ENCODE measurements at places on chromosomes 1 and 21.
A peak's percentile ranks its signal among the peaks of the same experiment; 100 is the strongest.

- DNase-seq, result no peak
Observed at GRCh38 chr1:87314091-87314490, 14.6 kb upstream of the LMO4 start.

DNA sequence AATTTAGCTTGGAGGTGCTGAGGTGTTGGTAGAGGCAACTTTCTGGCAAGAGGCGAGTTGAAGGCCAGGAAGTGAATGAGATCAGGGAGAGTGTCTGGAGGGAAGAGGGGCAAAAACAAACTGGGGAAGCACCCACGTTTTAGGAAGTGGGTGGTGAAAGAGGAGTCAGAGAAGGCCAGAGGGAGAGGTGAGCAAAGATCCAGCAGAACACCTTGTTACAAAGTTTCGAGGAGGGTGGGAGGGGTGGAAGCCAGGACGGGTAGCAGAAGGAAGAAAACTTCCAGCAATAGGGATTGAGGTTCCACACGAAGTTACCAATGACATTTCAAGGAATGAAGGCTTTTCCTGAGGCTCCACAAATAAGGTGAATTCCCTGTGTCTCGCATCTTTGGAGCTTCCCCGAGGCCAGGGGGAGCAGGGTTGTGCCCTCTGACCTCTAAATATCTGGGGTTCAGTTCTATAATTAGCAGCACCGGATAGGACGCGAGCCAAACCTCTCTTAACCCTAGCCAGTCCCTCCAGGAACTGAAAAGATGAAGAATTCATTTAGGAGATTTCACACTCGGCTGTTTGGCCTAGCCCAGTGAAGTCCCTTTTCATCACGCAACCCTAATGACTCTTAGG lies 578 bp upstream of the SESN2 start:
- no peak for DNase-seq

- no peak for DNase-seq
Observed at GRCh38 chr1:60280819-60281218, 207.2 kb upstream of the C1orf87 start.

GRCh38 chr1:22264464-22265341 lies 121.8 kb upstream of the WNT4 start:
- DNase-seq, result no peak

- DNase-seq, result peak; percentile 21
Observed at GRCh38 chr1:28893403-28894102, 20.8 kb upstream of the EPB41 start.

- no peak for DNase-seq
Observed at GRCh38 chr1:16387201-16388188, 20.5 kb downstream of the SZRD1 start.

DNA sequence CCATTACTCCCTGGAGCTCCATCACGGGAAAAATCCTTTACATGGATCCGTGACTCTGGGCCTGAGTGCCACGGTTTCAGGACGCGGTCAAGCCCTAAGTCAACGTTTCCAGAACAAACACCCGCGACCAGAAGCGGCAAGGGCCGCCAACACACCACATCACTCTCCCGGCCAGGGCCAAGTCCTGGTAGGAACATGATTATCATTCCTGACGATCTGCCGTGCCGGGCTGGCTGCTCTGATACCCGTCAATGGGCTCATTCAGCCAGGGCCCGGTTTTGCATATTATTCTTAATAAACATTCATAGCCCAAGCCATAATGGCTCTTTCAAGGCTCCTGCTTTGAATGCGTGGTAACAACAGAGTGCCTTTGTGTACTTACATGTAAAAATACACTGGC lies 44.6 kb upstream of the SIM2 start:
- DNase-seq, result no peak

GRCh38 chr1:215215846-215216245 lies 133.3 kb downstream of the KCNK2 start:
- DNase-seq, result no peak

GRCh38 chr1:81424061-81424460 lies 376.7 kb upstream of the ADGRL2 start:
- no peak for DNase-seq

- DNase-seq, result no peak
Observed at GRCh38 chr1:67058761-67059160, 4.8 kb upstream of the SLC35D1 start.

- peak; percentile 22 for DNase-seq
Observed at GRCh38 chr1:111274653-111275052, 16.0 kb upstream of the CHIA start.

DNA sequence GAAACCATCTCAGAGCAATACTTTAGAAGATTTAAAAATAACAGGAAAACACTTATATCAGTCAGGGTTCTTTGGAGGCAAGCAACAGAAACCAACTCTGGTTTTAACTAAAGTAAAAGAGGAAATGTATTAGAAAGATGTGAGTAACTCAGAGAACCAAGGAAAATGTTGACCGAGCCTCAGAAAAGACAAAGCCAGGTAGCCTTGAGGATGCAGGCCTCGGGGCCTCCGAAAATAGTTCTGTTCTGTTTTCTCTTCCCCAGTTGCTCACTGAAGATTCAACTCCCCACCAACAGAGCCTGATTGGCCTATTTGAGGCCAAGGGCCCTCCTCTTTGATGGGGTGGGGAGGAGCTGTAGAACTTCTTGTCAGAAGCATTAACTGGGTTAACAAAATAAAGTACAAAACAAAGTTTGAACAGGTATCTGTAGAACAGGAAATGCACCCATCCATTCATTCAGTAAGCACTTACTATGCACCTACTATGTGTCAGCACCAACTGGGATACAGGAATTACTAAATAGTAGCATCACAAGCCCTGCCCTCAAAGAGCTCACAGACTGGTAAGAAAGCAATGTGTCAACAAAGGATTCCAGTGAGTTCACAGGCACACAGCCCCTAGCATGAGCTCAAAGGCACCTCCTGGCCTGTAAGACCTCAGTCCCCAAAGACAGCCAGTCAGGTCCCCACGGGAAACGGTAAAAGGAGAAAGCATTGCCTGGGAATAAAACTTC lies 12.6 kb downstream of the SLAMF8 start:
- DNase-seq, result no peak

DNA sequence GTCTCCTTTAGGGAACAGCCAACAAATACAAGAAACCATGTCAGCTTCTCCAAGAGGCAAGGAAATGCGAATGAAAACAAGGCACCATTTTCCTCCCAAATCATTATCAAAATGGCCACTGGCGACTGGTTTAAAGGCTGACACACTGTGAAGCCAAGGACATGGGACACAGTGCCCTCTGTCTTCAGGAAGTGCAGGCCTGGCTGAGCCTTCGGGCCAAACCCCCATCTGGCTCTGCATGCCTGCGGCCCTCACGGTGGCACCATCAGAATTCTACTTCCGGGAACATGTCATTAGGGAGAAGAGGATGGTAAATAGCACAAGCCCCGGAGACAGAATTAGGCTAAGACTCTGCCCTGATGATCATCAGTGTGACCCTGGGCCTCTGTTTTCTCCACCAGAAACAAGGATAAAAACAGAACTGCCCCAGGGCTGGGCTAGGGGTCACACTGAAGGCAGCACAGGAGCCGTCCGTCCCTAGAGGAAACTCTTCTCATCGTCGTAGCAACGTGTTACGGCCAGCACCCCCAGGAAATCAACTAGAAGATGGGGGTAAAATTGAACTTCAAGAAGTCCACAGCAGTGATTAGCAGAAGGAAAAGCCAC lies 103.5 kb downstream of the NPHP4 start:
- DNase-seq, result no peak

- no peak for DNase-seq
Observed at GRCh38 chr1:70360321-70360720, 5.8 kb upstream of the ANKRD13C start.

DNA sequence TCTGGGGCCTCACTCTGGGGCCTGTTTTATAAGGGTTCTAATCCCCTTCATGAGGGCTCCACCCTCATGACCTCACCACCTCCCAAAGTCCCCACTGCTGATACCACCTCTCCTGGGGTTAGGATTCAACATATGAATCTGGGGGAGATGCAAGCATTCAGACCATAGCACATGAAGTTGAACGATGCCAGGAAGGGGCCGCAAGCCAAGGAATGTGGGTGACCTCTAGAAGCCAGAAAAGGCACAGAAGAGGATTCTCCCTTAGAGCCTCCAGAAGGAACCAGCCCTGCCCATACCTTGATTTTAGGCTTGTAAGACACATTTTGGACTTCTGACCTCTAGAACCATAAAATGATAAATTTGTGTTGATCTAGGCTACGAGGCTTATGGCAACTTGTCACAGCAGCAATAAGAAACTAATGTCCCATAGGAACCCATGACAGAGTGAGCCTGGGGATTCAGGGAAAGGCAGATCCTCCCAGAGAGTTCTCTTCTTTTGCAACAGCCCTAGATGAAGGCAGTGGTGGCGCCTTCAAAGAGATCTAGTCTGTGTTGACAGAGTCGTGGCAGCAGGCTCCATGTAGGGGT lies 27.9 kb downstream of the TRIM67 start:
- DNase-seq, result no peak

DNA sequence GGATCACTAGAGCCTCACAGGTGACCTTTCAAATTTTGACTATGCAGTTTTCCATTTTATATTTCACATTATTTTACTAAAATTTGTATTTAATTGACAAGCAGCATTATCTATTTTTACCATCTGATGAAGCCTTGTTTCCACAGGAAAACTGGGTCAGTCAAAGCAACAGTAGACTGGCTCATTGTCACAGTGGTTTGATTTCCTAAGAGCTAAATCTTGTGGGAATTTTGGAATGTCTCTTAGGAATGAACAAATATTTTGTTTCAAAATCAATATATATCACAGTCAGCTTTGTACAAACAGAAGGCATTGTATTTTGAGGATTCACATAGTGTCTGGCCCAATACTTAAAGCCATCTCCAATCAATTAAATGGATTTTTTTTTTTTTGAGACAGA lies 152.6 kb upstream of the RNPC3 start:
- no peak for DNase-seq

DNA sequence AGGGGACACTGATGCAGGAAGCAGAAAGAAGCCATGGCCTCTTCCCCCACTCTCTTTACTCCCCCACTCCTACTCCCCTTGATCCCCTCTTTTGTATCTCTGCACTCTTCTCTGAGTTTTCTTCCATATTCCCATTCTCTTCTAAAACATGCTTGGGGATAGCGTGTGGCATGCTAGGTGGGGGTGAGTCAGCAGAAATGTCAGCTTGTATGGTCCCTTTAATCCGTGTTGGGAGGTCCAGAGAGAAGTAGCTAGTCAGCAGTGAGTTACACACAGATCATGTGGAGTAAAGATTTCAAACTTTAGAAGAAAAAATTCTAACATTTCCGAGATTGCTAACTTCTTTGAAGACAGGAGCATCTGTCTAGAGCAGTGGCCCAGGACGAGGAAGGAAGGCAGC lies 4.0 kb upstream of the KCNK1 start:
- no peak for DNase-seq
